ENCODE measurements at places on chromosomes 5 and 9. TPM values are rescaled to one million over a fixed set of nuclear protein-coding genes. Genes with fewer than 3 reads are reported as not detected.

DNA sequence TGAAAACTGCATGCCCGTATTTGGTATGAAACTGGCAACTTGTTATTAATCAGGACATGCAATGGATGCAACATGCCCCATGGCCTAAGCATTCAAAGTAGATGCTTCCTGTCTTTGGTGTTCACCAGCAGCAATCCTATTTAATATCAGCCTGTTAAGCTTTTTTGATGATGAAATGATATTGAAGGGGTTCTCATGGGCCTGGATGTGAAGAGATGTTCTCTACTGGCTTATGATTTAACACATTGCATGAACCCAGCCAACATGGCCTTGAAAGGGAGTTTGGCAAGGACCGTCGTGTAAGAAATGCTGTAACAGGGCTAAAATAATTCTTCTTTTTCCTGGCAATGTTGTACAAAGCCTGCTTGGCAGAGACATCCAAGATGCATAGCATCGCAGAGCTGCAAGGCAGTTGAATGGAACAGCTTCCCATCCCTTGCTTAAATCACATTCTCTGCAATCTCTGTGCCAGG is 111.2 kb downstream of the SMARCA2 start:
- no peak for DNase-seq

AGXT2 gene
- not detected for total RNA-seq

- no peak for DNase-seq
Observed at GRCh38 chr5:146399481-146399880, 47.7 kb upstream of the TCERG1 start.

DNA sequence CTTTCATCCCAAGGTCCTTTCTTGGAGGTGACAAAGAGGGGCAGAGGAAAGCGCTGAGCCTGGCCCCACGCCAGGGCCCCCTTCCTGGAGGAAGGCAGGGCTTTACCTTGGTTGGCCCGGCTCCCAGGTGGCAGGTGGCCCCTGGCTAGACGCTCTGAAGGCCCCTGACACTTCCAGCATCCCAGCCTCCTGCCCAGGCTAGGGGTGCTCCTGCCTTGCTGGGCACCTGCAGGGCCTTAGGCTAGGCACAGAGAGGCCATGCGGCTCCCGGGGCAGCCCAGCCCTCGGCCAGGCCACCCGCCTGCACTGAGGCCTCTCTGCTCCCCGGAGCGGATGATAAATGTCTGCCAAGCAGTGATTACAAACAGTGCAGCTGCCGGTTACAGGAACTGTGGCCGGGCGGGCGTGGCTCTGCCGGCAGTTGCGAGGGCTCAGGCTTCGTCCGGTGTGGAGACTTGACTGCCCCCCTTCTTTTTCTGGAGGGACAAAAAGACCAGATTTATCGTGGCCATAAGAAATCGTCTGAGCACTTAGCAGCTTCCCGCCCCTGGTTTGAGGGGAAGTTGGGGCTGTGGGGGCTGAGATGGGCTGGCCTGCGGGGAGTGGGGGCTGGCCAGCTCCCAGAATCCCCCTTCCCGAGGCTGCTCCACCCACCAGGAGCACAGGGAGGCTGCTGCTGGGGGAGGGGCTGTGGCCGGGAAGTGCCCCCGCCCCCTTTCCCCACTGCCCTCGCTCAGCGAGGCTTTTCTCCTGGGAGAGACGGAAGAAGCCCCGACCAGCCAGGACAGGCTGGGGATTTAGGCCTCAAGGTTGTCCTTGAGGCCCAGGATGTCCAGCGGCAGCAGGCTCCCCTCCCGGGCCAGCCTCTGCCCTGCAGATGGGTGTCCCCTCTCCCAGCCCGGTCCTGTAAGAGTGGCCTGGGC is 31.6 kb upstream of the UBAC1 start:
- DNase-seq = peak; percentile 75

DNA sequence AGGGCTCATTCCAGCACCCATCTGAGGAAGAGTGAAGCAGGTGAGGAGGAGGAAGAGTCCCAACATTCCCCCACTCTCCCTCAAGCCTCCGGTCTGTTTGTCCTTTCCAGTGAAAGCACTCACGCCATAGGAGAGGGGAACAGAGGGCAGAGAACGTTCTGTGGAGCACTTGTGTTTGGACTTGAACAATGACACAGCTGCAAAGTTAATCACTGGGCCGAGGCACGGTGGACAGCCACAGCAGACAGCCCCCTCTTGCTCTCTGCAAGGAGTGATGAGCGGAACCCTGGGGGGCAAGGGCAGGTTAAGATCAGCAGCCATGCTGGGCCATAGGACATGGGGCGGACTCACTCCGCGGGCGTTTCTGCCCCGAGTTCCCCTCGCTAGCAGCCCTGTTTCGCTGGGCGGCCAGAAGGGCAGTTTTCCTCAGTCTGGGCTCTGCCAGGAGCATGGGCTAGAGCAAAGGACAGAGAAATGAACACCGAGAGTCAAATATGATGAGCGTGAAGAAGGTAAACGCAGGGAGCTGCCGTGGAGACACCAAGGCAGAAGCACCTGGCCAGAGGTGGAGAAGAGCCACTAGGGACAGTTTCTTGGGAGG is 185.7 kb downstream of the GAPVD1 start:
- no peak for DNase-seq

DNA sequence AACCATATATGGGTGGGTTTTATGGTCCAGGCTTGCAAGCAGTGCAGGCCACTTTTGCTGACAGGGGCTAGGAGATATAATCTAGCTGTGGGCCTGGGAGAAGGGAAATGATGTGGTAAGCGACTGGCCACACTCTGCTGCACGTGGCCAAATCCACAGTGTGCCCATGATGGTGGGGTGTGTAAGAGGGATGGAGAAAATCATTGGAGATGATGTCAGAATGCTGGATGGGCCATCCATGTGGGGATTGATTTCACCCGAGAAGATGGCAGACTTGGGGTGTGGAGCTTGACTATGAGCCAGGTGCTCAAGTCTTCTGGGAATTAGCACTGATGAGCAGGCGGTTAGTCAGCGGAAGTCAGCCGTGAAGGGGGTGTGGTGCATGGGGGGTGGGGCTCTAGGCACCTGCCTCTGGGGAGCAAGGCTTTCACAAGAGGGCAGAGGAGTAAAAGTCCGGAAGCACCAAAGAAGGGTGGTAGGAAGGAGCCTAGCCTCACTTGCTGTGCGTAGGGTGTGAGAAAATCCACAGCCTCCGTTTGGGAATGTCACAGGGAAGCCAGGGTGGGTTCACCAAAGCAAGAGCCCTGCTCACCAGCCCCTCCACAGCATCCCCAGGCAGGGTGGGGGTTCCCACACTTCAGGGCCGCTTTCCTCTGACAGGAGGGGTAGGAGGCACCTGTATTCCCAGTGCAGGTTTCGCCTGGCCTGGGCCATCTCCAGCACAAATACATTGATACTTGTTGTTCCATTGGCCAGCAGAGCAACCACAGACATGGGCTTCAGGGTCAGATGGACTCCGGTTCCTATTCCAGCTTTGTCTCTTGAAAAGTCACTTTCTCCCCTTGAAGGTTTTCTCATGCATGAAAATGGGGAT is 44.5 kb upstream of the ANGPTL2 start:
- DNase-seq = peak; percentile 26

CDO1 gene
- not detected for total RNA-seq

DNA sequence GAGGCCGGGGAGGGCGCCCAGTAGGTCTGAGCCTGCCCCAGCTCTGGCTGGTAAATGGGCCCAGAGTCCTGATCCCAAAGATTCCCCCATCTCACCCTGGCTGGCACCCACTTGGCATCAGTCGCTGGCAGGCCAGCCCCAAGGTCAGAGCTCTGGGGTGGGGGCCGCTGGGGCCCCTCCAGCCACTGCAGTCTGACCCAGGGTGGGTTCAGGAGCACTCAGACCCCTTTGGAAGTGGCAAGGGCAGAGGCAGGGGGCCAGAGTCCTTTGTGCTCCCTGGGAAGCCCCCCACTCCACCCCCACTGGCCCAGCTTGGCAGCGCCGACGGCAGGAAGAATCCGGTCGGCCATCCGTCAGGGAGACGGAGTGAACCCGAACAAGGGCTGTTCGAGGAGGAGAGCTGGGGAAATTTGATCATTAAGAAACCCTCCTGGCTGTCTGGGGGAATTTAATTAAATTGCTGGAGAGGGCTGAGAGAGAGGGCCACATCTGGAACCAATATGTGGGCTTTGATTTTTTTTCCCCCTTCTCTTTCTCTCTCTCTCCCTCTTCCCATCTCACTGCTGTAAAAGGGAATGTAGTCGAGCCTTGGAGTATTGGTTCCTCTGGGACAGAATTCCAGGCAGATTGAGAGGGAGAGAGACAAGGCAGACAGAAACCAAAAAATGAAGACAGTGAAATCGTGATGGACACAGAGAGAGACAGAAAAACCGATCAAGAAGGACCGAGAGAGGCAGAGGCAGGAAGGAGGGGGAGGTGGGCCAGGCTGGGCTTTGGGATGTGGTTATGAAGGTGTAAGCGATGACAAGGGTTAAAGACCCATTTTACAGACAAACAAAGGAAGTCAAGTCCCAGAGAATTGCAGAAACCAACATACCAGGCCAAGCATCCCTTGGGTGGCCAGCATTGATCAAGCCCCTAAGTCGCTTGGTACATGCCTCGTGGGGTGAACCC is 8.1 kb upstream of the ASB6 start:
- no peak for DNase-seq
